ENCODE measurements at places on chromosomes 12 and 14. TPM values are rescaled to one million over a fixed set of nuclear protein-coding genes. Genes with fewer than 3 reads are reported as not detected.

Gene SYNE3
- total RNA-seq = 1.9 TPM

- no peak for DNase-seq
These were observed 29.1 kb downstream of the CHST11 start for GRCh38 chr12:104485651-104486362.

DNA sequence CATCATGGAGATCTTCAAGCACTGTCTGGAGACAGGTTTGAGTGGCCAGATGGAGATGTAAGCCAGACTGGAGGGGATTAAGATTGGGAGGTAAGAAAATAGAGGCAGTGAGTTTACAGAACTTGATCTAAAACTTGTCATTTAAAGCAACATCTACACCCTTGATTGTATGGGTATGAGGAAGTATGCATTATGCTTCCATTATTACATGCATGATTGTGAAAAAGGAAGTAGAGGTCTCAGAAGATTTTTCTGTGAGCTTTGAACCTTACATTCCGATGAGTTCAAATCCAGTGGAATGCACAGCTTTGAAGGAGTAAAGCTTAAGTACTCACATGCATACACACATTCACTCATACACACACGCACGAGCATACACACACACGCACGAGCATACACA is 550.8 kb downstream of the MED13L start:
- DNase-seq = no peak

DNA sequence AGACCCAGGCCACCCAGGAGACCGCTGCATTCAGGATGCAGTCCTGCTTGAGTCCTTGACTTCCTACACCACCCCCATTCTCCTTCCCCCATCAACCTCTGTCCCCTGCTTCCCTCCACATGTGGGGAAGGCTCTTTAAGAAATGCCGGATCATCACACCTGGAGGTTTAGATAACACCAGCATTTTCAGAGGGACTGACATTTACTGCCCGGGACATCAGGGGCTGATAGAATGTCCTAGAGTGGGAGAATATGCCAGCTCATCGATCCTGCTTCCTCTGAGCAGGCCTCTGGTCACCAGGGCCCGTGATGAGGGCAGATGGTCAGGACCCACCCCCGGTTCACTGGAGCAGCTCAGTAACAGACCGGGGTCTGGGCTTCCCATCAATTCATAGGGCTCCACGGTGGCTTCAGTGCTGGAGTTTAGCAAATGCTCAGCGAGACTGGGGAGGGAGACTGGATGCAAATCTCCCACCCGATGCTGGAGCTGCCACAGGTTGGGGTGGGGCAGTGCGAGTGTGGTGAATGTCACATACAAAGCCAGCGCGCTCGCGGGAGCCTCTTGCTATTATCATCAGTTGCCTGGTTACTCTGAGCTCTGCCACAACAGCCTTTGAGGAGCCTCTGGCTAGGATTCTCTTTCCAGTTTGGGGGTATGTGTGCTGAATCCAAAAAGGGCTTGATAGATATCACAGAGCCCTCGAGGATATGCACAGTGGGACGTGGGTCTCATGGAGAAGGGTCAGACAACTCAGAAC is 111.6 kb downstream of the RBM19 start:
- DNase-seq = no peak

DNA sequence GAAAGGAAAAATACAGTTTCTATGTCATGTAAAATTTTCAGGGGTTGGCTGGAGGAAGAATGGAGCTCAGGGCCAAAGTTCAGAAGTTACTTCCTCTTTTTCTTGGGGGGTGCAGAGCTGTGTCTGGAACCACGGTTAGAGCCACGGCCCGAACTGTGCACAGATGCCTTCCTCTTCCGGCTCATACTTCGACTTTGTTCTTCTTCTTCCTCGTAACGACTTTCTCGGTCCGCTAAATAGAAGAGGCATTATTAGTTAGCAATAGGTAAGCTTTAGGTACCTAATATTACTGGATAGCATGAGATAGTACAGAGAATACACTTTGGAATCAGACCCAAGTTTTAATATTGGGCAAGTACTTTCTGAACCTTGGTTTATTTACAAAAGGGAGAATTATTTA is 31.2 kb downstream of the SUPT16H start:
- no peak for DNase-seq

GRCh38 chr14:101583006-101583714 is 21.9 kb downstream of the DIO3 start:
- no peak for DNase-seq
